ENCODE measurements at places on chromosomes 3 and 15. TPM values are rescaled to one million over a fixed set of nuclear protein-coding genes. Genes with fewer than 3 reads are reported as not detected.

- no peak for DNase-seq
Observed at GRCh38 chr3:160402221-160403027, 3.0 kb downstream of the SMC4 start.

- DNase-seq: no peak
Observed at GRCh38 chr3:152497457-152497856, 228.7 kb downstream of the MBNL1 start.

DNA sequence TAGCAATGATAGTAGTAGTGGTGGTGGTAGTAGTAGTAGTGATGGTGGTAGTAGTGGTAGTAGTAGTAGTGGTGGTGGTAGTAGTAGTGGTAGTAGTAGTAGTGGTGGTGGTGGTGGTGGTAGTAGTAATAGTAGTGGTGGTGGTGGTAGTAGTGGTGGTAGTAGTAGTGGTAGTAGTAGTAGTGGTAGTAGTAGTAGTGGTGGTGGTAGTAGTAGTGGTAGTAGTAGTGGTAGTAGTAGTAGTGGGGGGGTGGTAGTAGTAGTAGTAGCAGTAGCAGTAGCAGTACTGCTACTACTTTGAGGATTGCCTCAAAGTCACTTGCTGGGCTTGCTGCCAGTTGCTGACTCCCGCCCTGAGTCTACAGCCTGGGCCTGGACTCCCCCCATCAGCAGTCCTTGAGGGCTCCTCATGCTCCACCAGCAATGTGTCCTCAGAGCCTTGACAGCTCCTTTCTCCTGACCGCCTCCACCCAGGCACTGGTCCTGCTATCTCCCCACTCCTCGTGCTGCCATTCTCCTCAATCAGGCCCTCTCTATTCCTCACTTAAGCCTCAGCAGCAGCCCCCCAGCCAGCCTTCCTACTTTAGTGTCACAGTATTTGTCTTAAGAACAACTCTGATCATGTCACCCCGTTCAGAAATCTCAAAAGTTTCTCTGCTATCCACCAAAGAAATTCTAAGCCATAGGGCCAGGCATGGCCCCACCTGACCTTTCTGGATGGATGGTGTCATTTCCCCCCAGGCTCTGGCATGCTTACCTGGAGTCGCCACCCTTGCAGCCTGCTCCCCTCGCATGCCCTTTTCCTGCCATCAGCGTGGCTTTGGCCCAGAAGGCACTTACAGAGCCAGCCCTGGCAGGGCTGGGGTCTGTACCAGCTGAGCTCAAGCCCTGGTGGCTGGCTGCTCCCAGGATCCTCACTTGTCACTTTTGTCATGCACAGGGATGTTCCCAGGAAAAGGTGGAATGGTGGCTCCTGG, 45.6 kb downstream of the DLEC1 start:
- DNase-seq: no peak

GRCh38 chr3:153853163-153853562, 268.0 kb upstream of the ARHGEF26 start:
- no peak for DNase-seq

DNA sequence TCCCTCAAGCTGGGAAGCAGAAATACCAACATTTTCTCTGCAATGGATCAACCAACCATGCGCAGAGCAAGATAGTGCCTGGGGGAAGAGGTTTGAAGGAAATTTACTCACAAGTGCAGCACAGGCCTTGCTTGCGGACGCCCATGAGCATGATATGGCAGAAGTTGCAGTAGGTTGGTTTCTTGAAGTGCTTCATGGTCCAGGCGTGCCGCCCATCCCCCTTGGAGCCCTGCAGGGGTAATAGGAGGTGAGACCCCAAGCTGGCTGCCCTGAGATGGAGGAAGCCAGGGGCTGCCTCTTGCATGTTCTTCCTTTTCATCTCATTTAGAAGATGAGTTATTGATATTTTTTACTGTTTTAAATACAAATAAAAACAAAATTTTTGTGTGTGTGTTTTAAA, 86.6 kb downstream of the DGKG start:
- no peak for DNase-seq

DNA sequence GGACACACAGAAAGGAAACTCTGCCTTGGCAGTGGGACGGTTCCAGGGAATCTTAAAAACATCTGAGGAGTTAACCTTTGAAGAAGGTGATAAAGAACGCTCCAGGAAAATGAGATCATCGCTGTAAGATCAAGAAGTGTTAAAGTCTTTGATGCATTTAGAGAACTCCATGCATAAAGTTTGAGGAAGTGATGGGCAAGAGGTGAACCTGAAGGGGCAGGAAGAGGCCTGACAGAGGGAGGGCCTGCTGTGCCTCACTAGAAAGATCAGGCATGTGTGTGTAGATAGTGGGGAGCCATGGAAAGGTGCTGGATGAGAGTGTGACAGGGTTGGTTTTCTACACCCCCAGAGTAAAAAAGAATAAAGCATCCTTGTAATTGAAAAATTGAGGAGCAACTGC, 889.2 kb downstream of the MCTP2 start:
- no peak for DNase-seq

GOLGA6D gene
- total RNA-seq: not detected

IL16 gene
- 0.82 TPM for total RNA-seq

GRCh38 chr3:42822828-42823227, 13.6 kb downstream of the ACKR2 start:
- no peak for DNase-seq

ZNF502 gene
- 14.3 TPM for total RNA-seq

RASGRP1 gene
- total RNA-seq: 11.0 TPM

DNA sequence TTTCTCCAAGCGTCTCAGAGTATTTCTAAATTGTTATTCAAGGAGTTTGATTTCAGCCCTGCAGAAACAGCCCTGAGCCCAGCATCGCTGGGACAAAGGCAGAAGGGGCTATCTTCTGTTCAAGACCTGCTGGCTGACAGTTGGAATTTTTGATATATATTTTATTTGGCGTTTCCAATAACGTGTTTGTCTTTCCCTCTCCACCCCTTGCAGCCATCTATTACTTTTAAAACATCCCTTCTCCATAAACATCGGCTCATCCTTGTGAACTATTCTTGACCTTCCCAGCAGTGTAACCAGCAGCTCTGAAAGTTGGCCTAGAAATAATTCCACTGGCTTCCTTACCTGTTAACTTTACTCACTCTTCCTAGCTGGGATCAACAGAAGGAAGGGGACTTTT, 5.5 kb upstream of the MEIS2 start:
- DNase-seq: no peak

GRCh38 chr3:171840811-171841619, 2.1 kb upstream of the TMEM212 start:
- no peak for DNase-seq

DNA sequence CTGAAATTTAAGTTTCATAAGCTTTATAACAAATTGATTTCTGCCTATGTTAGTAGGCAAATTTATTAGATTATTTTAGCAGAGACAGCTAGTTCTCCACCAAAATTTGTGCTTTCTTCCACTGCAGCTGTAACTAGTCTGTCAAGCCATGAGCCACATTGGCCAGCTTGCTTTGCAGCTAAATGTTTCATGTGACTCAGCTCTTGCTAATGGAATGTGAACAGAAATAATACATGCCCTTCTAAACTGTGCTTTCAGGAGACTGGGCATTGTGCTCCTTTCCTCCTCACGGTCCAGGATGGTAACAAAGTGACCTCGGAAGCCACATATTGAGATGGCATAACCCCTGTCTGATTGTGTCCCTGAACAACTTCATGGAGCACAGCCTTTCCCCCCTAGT, 51.3 kb upstream of the KPNA4 start:
- DNase-seq: no peak

DNA sequence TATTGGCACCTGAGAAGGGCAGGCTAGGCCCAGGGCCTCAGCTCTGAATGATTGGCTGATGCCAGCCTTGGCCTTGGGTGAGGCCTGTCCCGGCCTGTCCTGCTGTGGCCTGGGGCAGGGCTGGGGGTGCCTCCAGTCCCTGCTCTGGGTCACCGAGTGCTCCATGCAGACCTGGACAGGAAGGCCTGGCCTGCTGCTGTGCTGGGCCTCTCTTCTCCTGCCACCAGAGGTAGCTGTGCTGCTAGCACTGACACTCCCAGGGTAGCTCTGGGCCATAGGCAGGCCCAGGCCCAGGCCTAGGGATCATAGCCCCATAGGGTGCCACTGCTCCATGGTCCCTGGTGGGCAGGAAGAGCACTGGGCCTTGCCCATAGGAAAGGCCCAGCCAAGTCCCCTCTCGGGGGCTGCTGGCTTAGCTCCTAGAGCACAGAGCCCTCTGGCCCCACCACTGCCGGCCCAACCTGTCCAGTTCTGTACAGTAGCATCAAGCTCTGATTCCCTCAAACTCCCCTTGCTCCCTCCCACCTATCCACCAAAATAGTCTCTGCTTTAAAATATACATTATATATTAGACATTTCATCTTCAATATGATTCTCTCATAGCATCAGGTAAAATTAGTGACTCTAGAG, 18.2 kb downstream of the ABTB1 start:
- DNase-seq: no peak

Measured in frontal cortex (tissue), 4 donors.